ENCODE measurements at places on chromosomes 12 and 14.

GRCh38 chr12:41512497-41512896 is 324.4 kb downstream of the PDZRN4 start:
- no peak for DNase-seq

- DNase-seq: no peak
Measured at GRCh38 chr14:90379106-90379505, 17.7 kb upstream of the CALM1 start.

DNA sequence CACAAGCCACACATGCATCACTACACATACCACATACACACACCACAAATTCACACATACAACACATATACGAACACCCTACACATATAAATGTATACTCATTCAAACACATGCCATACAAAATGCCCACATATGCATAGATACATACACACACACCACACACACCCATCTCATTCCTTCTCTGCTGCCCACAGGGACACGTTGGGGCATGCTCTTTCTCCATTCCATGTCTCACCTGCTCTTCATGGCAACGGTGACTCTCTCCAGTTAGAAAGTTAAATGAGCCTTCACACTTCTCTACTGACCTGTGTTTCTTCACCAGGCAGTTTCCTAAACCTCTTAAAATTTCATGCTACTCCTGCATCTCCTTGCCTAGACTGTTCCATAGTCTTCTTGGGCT is 1194.8 kb downstream of the BCL11B start:
- no peak for DNase-seq

GRCh38 chr12:112705037-112705632 is 86.4 kb upstream of the RPH3A start:
- DNase-seq: no peak

DNA sequence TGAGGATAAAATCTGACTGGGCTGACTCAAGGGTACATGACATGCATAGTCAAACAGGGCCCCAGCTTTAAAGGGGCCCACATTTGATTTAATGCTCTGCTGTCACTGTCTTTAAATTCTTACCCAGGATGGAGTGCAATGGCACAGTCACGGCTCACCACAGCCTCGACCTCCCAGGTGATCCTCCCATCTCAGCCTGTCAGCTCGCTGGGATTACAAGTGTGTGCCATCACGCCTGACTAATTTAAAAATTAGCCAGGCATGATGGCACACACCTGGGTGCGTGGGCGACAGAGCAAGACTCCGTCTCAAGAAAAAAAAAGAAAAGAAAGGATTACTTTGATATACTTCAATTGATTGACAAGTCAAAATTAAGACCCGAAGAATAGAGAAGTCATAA is 9.2 kb upstream of the PLBD1 start:
- no peak for DNase-seq

DNA sequence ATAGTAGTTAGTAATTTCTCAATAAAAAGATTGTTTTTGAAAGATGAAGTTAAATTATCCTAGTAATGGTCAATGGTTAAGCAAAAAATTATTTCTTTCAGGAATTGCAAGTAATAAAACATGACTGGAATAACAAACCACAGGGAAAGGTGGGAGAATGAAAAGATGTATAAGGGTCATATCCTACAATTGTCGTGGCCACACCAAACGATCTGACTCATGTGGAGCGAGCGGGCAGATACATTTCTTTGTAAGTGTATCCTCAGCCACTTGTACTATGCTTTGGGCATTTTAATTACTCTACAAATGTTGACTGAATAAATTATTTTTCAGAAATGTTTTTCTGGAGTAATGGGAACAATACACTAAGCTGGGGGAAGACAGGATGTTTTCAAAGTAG is 45.5 kb downstream of the ACSM4 start:
- no peak for DNase-seq

DNA sequence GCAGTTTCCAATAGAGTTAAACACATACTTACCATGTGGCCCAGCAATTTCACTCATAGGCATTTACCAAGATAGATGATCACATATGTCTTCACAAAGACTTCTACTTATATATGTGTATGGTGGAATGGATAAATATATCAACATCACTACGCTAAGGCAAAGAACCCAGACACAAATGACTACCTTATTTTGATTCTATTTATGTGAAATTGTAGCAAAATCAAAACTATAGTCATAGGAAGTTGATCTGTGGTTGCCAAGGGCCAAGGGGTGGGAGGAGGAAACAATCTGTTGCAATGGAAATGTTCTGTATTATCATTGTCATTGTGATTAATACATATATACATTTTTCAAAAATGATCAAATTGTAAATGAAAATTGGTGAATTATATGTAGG is 47.7 kb upstream of the ANP32D start:
- no peak for DNase-seq

DNA sequence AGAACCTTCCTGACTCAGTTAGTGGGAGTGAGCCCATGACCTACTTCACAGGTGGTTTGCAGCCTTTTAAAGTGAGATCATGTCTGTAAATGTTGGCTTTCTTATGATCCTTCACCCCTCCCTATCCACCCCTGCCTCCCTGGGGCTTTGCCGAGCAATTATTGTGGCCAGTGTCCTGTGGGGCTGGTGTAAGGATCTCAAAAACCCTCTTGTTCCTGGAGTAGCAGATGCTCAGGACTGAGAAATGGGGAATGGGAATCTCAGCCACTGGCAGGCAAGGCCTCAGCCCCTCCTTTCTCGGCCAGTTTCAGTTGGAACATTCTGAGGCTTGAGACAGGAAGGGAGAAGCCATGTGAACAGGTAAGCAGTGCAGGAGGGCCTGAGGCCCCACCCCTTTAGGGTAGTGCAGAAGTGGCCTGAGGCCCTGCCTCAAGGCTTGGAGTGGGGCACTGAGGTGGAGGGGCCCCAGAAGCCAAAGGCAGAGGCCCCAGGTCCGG is 53.8 kb downstream of the PLEKHG3 start:
- DNase-seq: peak; percentile 16

GRCh38 chr12:130338794-130339601 is 1.3 kb downstream of the PIWIL1 start:
- no peak for DNase-seq

GRCh38 chr14:55103005-55103640 is 25.9 kb upstream of the LGALS3 start:
- peak; percentile 46 for DNase-seq

DNA sequence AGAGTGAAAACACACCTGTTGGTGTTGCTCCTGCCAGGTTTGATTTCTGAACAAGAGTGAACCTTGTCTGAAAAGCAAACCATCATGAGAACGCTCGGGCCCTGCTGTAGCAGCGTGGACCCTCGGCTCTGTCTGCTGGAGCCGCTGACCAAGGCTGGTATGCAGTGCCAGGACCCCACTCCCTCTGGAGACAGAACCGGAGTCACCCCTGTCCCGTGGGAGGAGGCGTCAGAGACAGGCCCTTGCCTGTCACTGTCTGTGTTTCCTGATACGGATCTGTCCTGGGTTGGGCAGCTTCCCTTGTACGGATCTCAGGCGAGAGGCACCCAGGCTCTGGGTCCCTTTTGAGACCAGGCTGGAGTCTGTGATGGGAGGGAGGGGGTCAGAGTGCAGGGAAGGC is 111.6 kb downstream of the ADGRD1 start:
- DNase-seq: no peak

GRCh38 chr12:90112666-90113065 is 404.0 kb upstream of the ATP2B1 start:
- no peak for DNase-seq

GRCh38 chr12:92718483-92718990 is 15.7 kb downstream of the PLEKHG7 start:
- DNase-seq: no peak

GRCh38 chr12:55681142-55682077 is 26.3 kb downstream of the ITGA7 start:
- no peak for DNase-seq

DNA sequence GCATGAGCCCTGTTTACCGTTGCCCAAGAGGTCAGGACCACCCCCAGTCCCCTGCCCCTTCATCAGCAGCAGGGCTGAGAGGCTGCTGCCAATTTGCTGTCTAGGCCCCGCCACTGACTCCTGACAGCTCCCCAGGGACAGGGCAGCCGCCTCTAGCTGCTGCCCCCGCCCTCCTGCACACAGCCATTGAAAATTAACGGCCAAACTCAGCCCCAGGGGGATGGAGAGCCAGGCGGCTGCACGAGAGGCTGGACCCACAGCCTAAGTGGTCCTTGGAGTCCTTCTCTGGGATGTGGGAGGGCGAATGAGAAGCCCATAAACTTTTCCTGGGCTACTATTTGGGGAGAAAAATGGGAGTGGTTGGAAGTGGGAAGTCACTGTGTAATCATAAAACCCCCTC is 4.6 kb downstream of the FOXN4 start:
- no peak for DNase-seq

DNA sequence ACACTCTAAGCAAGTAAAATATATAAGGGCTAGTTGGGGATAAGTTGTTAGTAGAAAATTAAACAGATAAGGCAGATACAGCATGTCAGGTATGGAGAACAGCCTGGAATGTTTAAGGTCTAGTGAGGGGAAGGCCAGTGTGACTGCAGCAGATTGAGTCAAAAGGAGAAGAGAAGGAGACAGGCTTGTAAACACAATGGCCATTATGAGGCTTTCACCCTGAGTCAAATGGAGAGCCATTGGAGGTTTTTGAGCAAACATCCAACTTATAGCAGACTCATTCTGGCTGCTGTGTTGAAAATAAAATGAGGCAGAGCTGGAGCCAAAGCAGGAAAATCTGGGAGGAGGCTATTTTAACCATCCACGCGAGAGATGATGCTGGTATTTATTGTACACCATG is 142.0 kb downstream of the DUSP6 start:
- DNase-seq: no peak

- peak; percentile 13 for DNase-seq
Measured at GRCh38 chr12:916240-916639, 33.3 kb downstream of the RAD52 start.

- no peak for DNase-seq
Measured at GRCh38 chr12:7959278-7959677, 23.3 kb upstream of the SLC2A3 start.

Data from activated CD4-positive, alpha-beta T cell treated with anti-CD3 and anti-CD28 coated beads, Interleukin-2, amount 50 U/mL, for 1 hour (primary cell).